ENCODE measurements at places on chromosomes 6 and 20.

DNA sequence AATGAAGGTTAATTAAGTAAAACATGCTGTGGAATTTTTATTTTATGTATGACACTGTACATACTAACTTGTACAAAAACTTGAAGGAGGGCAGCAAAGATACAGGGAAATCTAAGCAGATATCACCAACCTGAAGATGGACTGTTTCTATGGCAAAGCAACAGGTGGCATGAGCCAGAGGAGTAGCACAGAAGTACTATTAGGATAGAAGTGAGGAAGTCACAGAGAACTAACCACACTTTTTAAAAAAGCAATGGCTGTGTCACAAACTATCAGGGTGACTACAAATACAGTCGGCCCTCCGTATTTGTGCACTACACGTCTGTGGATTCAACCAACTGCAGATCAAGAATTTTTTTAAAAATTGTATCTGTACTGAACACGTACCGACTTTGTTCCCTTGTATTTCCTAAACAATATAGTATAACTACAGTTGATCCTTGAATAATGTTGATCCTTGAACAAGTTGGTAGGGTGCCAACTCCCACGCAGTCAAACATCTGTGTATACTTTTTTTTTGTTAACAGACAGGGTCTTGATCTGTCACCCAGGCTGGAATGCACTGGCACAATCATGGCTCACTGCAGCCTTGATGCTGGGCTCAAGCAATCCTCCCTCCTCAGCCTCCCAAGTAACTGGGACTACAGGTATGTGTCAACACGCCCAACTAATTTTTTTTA lies 61.0 kb downstream of the NUDT3 start:
- DNase-seq: no peak

DNA sequence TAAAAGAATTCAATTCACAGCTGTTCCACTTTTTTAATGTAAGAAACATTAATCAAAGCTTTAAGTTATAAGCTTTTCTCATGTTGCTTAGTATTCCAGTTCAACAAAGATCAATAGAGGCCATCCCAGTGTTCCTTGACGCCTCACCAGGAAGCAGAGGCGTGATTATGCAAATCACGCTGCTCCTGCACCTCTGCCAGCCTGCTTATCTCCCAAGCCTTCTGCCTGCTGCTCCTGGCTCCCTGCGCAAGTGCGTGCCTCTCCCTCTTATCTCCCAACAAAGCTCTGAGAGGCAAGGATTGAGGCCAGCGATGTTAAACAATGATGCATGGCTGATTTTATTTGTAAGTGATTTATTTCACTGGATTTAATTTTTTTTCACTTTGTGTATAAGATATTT lies 42.8 kb downstream of the INSM1 start:
- DNase-seq: no peak

DNA sequence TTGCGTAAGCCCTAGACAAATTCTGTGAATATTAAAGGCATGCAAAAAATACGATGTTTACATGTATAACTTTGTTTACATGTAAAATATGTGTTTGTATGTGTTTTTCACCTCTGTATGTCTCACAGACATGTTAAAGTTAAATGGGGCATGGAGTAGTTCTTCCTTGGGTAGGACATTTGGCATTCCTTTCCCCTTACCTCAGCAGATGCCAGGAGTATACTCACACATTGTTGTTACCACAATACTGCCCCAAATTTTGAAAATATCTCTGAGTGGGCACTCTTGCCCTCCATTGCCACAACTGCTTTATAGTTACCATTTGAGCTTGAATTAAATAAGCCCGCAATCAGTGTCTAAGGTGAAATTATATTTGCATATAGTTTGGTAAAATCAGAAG lies 147.5 kb downstream of the MYO6 start:
- no peak for DNase-seq

DNA sequence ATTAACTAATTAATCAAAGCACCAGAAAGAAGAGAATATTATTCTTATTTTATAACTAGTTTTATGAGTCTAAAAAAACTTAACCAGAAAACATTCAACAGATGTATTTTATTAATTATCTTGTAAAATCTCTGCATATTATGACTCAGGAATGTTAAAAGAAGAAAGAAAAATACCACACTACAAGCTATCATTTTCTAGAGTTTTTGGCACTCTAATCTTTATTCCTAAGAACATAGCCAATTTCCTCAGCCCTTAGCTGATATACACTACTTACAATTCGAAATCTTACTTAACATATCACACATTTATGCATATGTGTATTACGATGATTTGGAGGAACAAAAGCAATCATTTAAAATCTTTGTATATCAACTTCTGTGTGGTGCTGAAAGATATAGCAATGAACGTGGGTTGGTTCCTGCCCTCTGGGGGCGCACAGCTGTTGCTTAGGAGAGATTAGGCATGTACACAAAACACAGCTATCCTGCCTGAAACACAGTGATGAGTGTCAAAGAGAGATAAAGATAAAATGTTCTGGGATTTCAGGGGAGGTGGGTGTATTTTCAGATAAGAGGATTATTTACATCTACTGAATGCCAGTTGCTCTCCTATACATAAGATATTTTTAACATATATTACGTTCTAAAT lies 404.5 kb downstream of the SYNE1 start:
- DNase-seq: no peak

DNA sequence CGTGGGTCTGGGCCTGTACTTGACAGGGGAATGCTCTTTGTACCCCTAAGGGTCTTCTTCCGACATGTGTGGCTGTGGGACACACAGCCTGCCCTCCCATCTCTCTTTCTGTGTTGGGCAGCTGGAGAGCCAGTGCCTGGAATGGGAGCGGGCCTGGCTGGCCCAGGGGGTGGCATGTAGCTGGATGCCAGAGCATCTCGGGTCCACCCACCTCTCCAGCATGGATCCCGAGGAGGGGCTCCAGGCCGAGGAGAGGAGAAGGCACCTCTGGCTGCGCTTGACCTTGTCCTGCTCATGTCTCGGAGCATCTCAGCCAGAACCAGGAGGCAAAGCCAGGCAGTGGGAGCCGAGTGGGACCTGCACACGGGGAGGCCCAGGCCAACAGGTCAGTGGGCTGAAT lies 16.0 kb downstream of the CDH4 start:
- no peak for DNase-seq

DNA sequence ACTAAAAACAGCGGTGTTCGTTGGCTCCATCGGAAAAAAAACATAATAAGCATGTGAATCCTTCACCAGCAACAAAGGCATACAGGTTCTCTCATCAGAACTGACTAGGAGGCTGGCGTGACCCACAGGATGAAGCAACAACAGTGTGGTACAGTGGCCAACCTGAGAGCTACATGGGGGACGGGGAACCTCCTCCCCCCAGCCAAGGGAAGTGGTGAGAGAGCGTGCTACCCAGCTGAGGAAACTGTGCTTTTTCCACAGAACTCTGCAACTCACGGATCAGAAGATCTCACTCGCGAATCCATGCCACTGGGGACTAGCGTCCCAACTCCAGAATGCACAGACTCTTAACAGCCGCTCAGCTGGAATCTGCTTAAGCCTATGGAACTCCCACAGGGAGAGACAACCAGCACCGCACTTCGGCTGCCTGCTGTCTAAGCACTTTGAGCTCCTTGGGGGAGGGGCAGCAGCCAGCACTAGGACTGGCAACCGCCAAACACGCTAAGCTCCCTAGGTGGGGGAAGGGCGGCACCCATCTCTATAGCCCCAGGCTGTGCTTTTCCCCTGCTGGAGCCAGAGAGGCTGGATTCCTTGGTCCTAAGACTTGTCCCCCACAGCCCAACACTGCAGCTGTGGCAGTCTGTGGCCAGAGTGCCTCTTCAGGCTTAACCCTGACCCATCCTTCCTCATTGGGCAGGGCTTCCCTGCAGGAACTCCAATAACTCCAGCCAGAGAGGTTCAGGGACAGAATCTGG lies 538.3 kb upstream of the BTBD3 start:
- no peak for DNase-seq

DNA sequence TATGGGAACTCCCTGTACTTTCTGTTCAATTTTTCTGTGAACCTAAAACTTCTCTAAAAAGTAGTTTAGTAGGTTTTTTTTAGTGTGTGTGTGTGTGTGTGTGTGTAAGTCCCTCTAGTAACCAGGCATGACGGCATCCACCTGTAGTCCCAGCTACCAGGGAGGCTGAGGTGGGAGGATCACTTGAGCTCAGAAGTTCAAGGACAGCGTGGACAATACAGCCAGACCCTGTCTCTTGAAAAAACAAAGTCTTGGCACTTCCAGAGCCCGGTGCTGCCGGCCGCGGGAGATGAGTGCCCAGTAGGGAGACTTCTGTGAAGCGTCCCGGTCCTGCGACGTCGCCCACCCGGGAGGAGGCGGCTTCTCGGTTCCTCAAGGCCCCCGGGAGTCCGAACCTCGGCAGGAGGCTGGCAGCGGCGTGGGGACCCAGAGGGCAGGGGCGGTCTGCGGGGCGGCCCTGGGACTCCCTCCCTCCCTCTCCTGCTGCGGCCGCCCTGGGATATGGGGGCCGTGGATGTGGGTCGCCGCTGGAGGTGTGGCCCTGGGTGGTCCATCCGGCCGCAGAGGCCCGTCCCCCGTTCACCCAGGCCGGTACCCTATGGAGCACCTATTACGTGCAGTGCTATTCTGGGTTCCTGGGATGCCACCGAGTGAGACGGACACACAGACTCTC lies 78.0 kb upstream of the SIRPG start:
- DNase-seq: no peak

DNA sequence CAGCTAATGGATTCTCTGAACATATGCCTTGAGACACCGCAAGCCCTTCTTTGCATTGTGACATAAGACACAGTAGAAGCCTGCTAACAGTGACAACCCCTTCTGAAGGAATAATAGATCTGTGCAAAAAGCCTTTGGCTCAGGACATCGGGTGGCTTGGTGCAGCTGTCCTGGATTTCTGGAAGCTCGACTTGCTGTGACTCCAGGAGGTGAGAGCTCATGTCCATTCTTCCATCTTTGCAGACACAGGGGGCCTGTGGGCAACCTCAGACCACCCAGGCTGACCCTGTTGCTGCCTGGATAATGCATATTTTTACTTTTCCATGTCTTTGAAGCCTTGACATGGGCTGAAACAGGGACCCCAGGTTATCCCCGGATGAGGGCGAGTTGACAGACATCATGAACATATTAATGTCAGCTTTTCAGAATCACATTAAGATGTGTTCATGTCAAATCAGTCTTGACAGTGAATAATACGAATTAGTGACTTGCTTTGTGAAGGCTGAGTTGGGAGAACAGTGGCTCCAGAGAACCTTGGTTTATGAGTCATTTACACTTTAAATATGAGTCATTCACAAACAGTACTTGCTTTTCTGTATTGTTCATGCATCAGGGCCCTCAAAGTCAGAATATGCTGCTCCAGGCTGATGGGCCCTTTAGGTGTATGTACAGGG lies 66.8 kb upstream of the IYD start:
- no peak for DNase-seq

GRCh38 chr6:7993952-7994351 lies 70.2 kb downstream of the BLOC1S5 start:
- DNase-seq: no peak

GRCh38 chr6:16759646-16760515 lies 1.4 kb downstream of the ATXN1 start:
- no peak for DNase-seq

DNA sequence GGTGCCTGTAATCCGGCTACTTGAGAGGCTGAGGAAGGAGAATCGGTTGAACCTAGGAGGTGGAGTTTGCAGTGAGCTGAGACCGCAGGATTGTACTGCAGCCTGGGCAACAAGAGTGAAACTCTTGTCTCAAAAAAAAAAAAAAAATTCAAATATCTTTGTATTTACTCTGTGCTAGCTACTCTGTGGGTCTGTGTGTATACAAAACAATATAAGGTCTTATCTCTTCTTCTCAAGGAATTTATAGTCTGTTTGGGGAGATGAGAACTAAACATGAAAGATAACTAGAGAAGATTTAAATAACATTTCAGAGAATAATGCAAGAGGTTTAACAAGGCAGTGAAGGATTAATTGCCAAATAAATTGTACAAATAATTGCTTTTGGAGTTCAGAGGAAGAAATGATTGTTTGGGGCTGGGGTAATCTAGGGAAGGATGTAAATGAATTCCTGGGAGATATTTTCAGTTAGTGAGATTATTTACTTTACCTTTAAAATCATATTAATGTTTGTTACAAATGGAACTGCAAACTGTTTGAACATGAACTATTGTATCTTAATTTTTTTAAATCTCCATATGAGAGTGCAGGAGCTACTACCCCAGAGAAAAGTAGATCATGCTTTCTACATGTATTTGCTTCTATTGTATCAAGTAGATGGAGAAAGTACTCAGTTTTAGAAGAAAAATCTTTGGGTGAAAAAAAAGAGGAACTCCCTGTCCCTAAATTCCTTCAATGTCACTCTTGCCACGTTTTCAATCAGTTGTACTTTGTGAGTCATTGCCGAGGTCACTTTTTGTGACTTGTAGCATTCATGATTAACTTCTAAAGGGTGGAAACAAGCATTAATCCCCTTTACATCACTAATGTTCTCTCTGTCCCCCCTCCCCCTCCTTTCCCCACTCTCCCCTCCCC lies 39.0 kb downstream of the NCOA3 start:
- peak; percentile 82 for DNase-seq

DNA sequence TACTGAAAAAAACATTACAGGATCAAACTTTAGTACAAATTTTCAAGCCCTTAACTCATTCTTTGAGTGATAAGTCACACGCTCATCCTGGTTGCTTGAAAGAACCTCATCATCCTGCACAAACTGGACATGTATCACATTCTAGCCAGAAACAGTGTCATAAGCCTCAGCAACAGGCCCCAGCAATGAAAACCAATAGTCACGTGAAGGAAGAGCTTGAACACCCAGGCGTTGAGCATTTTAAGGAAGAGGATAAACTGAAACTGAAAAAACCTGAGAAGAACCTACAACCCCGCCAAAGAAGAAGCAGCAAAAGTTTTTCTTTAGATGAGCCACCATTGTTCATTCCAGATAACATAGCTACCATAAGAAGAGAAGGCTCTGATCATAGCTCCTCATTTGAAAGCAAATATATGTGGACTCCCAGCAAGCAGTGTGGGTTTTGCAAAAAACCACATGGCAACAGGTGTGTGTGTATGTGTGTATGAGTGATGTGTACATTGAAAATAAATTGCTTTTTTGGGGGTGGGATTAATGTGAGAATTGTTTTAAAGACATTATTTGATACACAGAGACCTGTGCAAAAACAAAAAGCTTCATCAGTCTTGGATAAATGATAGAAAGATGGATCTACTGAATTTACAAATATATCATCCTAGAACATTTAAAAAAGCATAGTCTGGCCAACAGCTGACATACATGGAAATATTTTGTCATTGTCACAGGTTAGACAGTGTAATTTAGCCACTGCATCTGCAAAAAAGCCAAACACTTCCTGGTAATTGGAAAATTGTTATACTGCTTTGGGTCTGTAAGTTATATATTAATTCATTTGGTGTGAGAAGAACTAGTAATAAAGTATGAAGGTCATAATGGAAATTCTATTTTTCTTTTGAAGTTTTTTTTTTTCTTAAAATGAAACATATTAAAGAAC lies 50.1 kb downstream of the PHF3 start:
- no peak for DNase-seq

Measured in LNCaP clone FGC (cell line).